ENCODE measurements at places on chromosomes 1 and 21. TPM values are rescaled to one million over a fixed set of nuclear protein-coding genes. Genes with fewer than 3 reads are reported as not detected.

Gene PTGFR
- total RNA-seq = 7.7 TPM

Gene IFI44
- 4.7 TPM for total RNA-seq

Gene KRTAP26-1
- not detected for total RNA-seq

Gene SEC16B
- total RNA-seq = 1.6 TPM

Gene S100A5
- total RNA-seq = 0.32 TPM

Gene CHAF1B
- 3.9 TPM for total RNA-seq

Gene RGSL1
- not detected for total RNA-seq

Gene UBASH3A
- total RNA-seq = not detected

Gene CRNN
- not detected for total RNA-seq

Gene ELF3
- 0.32 TPM for total RNA-seq

Gene CCDC17
- total RNA-seq = 1.3 TPM

Gene SIM2
- total RNA-seq = not detected

Gene RIMKLA
- under 0.01 TPM for total RNA-seq

Gene PDPN
- 28.7 TPM for total RNA-seq

Gene FAM163A
- total RNA-seq = under 0.01 TPM

Gene PRDX6
- total RNA-seq = 611 TPM

Gene TENT5C
- total RNA-seq = 6.1 TPM

Gene ATP1A4
- total RNA-seq = not detected

Gene CZIB
- total RNA-seq = 41.6 TPM

Gene AGMAT
- 2.6 TPM for total RNA-seq

Gene CLDN14
- total RNA-seq = not detected

Gene KCNE1
- under 0.01 TPM for total RNA-seq

Gene TSPAN1
- total RNA-seq = 0.43 TPM

Gene MYOM3
- under 0.01 TPM for total RNA-seq

Gene OR14C36
- total RNA-seq = not detected

Gene WNT3A
- not detected for total RNA-seq

Gene SHISA4
- total RNA-seq = 25.0 TPM

Gene C8A
- not detected for total RNA-seq

Gene HDGF
- total RNA-seq = 196 TPM

Gene DOP1B
- 11.7 TPM for total RNA-seq

Gene NUF2
- 17.7 TPM for total RNA-seq

Gene ANKRD45
- 0.43 TPM for total RNA-seq

Gene KCNJ15
- total RNA-seq = under 0.01 TPM

Gene PLPPR5
- not detected for total RNA-seq

Gene LHX8
- total RNA-seq = not detected

Gene SPRR3
- total RNA-seq = not detected

Gene PLPPR4
- total RNA-seq = 4.8 TPM

Gene CD84
- not detected for total RNA-seq

Gene PADI3
- total RNA-seq = under 0.01 TPM

Gene FCGR2B
- not detected for total RNA-seq

Gene AKR7A2
- 57.3 TPM for total RNA-seq

Gene RAB25
- total RNA-seq = not detected

Gene TCP10L
- 0.32 TPM for total RNA-seq

Gene TMOD4
- total RNA-seq = not detected

Gene PDZK1
- under 0.01 TPM for total RNA-seq

Gene PALMD
- 6.8 TPM for total RNA-seq

Gene IPO13
- total RNA-seq = 20.7 TPM

Gene SELENBP1
- 23.3 TPM for total RNA-seq

Gene SNRNP40
- total RNA-seq = 114 TPM

Gene CHI3L2
- total RNA-seq = not detected
